ENCODE measurements at places on chromosomes 12 and 14.
A peak's percentile ranks its signal among the peaks of the same experiment; 100 is the strongest.

DNA sequence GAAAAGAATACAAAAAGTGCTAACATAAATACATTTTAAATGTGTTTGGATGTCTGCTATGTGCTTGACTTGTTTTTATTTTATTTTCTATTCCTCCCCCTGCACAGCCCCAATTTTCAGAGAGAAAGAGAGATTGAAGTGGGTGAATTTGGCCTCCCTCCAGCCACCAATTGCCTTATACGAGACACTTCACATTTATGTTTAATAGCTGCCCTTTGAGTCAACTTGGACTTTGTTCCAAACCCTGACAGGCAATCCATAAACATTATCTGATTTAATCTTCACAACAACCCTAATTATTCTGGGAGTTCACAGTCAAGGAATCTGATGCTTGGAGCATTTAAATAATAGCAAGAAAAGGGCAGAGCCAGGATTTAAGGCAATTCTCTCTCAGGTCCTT is 161.7 kb downstream of the SLC15A4 start:
- no peak for DNase-seq

DNA sequence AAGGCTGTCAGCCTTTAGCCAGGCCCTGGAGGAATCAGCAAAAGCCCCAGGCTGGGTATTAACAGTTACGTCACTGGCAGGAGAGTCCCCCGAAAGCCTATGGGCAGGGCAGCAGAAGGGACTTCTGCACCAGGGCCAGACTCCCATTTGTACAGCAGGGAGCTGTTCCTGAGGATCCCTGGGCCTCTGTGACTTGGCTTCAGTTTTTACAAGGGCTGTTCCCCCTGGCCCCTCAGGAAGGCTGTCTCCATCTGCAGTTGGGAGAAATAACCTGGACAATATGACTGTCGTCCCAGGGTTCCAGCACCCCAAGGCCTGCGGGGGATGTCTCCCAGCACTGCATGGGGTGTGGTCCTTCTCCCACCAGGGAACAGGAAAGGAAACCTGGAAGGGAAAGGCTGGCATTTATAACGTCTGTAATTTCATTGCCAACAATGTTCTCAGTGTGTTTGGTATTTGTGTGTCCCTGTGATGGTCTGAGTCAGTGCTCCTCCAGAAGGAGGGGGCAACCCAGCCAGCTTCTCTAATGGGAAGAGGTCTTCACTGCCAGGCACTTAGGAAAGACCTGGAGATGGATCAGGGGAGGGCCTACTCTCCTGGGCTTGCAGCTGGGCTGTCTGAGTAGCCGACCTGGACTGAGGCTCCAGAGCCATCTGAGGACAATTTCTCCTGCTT is 42.4 kb downstream of the ERH start:
- peak; percentile 88 for DNase-seq

DNA sequence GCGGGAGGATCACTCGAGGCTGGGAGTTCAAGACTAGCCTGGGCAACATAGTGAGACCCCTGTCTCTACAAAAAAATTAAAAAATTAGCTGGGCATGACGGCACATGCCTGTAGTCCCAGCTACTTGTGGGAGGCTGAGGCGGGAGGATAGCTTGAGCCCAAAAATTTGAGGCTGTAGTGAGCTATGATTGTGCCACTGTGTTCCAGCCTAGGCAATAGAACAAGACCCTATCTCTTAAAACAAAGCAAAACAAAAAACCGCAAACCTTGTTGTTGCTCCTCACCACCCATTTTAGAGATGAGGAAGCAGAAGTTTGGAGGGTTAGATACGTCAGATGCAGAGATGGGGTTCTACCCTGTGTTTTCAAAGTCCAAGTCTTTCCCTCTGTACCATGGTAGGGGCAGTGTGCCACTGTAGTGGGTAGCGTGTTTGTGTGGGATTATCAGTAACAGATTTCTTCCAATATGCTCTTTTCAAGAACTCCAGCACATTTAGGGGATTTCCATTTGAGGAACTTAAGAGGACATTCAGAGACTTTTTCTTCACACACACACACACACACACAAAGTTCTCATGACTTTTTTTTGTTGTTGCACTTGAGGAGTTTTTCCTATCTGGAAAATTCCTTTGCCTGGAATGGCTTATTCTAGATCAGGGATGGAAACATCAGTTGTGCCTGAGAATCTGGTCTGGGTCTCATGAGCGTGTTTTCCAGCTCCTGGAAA is 186.5 kb downstream of the CHST11 start:
- DNase-seq, result no peak

DNA sequence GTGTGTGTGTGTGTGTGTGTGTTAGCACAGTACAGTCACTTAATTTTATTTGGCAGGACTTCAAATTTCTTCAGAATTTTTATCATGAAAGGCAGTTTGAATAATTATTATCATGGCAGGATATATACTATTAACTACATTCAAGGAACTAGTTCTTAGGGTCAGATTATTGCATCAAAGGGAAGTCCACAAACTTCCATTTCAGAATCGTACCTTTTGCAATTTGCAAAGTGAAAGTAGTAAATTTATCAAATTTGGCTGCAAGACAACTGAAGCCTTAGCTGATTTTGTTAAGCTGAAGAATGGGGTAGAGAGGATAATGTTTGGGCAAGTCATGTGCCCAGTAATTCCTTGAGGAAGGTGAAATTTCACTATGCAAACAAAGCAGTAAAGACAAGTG is 68.2 kb downstream of the PLEKHG7 start:
- no peak for DNase-seq

DNA sequence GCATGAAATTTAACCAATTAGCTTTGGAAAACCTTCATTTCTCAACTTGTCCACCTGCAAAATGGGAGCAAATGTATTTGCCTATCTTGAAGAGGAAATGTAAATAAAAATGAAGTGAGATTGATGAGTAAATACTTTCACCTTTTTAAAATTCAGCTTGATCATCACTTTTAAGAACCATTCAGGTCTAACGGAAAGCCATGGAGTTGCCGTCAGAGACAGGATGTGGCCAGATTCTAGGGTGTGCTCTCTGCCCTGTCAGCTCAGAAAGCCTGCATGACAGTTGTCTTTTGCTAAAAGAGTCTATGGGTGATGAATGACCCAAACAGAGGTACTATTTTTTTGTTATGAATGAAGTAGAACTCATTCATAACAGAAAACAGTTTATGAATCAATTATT is 104.3 kb upstream of the SLC35F4 start:
- DNase-seq, result no peak

- no peak for DNase-seq
Measured at GRCh38 chr14:68172627-68173026, 353.0 kb downstream of the RAD51B start.

- DNase-seq, result no peak
Measured at GRCh38 chr12:15682826-15683225, 106.4 kb downstream of the EPS8 start.

DNA sequence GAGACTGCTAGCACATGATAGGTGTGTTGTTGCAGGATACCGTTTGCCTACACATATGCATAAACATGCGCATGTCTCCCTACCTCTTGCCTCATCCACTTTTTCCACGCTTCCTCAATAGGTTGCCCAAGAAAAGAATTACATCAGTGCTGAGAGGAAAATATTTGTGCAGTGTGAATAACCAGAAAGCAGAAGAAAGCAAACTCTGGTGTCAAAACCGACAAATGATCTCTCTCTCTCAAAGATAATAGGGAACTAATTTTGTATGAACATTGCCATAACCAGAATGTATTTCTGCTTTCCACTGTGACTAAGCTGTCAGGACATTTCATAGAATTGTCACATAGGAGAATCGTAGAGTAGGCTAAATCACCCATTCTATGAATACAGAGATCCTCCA is 1.3 kb downstream of the CLEC7A start:
- DNase-seq, result no peak

DNA sequence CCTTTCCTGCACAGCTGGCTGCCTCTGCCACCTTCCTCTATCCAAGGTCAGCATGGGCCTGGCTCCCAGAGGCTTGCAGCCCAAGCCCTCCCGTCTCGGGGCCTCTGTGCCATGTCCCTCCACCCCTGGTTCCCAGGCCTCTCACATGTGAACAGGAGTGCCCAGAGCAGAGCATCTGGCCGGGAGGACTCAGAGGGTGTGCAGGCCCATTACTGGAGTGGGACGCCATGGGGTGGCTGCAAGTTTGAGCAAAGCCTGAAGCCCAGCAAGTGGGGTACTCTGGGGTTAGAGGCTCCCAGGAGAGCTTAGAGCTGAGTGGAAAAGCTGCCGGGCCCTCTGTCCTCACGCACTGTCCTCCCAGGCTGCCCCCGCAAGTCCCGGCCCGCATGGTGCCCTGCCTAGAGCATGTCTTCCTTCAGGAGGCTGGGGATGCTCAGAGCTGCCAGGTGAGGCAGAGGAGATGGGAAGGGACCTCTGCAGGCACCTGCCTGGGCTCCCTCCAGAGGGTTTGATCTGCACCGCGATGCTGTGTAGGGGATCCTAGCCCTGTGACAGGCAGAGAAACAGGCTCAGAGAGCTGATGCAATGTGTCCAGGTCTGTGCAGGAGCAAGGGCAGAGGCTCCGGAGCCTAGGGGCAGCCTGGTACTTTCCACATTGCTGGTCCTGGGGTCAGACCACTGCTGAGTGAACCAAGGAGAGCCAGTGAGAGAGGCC is 39.8 kb downstream of the DIO3 start:
- no peak for DNase-seq

DNA sequence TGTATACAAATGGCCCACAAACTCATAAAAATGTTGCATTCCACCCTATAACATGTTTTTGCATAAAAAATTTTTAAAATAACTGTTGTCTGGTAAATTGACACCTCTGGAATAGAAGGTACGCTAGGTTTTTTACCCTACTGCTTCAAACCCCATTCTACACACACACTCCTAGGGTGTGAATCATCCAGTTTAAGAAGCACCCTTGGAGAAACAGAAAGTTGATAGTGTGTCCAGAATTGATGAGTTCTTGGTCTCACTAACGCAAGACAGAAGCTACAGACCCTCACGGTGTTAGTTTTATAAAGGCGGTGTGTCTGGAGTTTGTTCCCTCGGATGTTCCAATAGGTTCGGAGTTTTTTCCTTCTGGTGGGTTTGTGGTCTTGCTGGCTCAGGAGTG is 158.5 kb downstream of the KLRB1 start:
- no peak for DNase-seq

DNA sequence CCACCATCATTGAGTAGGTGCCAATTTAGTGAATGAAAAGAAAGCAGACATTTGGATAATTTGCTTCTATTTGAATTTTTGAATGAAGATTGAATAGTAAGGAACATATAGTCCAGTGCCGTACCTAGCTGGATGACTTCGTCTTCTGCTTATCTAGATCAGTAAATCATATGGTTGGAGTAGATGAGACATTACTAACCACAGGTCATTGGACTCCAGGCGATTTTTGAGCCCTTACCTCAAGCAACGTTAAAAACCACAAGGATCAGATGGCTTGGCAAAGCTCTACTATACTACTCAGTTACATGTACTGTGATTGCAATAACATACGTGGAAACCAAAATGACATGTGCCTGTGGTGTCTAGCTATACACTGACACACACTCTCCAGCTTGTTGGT is 1.7 kb upstream of the SPATS2 start:
- DNase-seq, result no peak

DNA sequence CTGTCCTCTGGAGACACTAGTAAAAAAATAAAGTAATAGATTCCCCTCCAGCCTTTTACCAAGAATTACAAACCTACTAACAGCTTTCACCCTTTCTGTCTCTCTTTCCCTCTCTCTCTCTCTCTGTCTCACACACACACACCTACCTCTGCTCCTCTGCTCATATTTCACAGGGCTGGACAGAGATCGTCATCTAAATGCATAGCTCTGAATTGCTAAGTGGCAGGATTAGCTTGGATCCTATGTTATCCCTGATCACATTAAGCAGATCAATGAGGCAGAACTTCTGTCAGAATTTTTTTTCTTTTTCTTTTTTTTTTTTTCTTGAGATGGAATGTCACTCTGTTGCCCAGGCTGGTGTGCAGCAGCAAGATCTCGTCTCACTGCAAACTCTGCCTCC is 22.9 kb downstream of the VCPKMT start:
- DNase-seq, result no peak

GRCh38 chr12:94948232-94948810 is 55.2 kb downstream of the NDUFA12 start:
- DNase-seq, result no peak

- no peak for DNase-seq
Measured at GRCh38 chr12:132765361-132765760, 3.7 kb upstream of the ANKLE2 start.

- no peak for DNase-seq
Measured at GRCh38 chr14:90569201-90569600, 172.4 kb downstream of the CALM1 start.

DNA sequence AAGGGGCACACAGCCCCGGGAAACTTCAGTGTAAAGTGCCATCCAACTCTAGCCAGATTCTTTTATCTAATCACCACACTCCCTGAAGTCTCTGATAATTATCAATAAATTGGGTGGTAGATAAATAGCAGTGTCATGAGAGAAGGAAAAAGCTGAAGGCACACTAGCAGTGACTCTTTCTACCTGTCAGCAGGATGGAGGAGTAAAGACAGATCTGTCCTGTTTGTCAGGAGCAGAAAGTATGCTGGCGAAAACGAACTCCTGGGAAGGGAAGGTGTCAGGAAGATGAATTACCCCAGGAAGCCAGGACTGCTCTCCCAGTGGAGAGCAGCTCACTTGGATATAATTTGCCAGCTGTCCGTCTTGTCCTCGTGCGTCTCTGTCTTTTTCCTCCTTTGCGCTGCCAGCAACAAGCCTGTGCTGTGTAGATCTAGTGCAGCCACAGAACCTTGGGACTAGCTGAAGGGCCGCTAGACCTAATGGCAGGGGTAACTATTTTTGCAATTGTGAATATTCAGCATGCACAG is 981.9 kb downstream of the DIO2 start:
- DNase-seq, result no peak

DNA sequence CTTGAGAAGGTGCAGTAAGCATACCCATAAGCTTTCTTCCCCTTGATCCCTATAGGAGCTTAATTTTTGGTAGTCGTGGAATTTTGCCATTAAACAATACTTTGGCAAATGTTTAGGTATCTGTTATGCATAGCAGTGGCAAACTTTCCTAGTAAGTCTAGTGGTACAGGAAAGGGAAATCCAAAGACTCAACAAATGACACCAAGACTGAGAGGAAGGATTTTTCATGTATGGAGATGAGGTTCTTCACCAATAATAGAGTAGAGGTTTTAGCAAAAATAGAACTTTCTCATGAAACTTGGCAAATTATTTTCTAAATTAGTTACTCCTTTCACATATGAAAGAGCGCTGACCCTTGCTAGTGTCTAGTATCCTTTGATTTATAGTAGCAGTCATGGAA is 2.8 kb downstream of the EID3 start:
- DNase-seq, result no peak

GRCh38 chr14:101177301-101177971 is 273.9 kb upstream of the RTL1 start:
- no peak for DNase-seq

GRCh38 chr14:53954551-53955228 is 1.9 kb downstream of the BMP4 start:
- peak; percentile 13 for DNase-seq

All from AG10803 (cell line).